ENCODE measurements at places on chromosomes 13 and 19. TPM values are rescaled to one million over a fixed set of nuclear protein-coding genes. Genes with fewer than 3 reads are reported as not detected.

Gene FOXO1
- 31.1 TPM for total RNA-seq

Gene TNFSF13B
- total RNA-seq = 2.6 TPM

Gene ZNF382
- 4.1 TPM for total RNA-seq

Gene ZNF793
- 7.0 TPM for total RNA-seq

Gene RGCC
- total RNA-seq = 1.4 TPM

Gene FCER2
- not detected for total RNA-seq

Gene EFNB2
- total RNA-seq = 109 TPM

Gene MBD3L3
- total RNA-seq = not detected

Gene SLC25A41
- 0.21 TPM for total RNA-seq

Gene DNAJC15
- total RNA-seq = 10.6 TPM

Gene FLT1
- not detected for total RNA-seq

Gene USPL1
- total RNA-seq = 18.7 TPM

Gene GJA3
- under 0.01 TPM for total RNA-seq

Gene DAZAP1
- 108 TPM for total RNA-seq

Gene NXNL1
- not detected for total RNA-seq

Gene CBLC
- 120 TPM for total RNA-seq
